ENCODE measurements at places on chromosomes 2 and 18. TPM values are rescaled to one million over a fixed set of nuclear protein-coding genes. Genes with fewer than 3 reads are reported as not detected.

Gene GAREM1
- 1.7 TPM for total RNA-seq

Gene SNTG2
- not detected for total RNA-seq

Gene HOXD3
- not detected for total RNA-seq

Gene STPG4
- 0.37 TPM for total RNA-seq

Gene LYG2
- total RNA-seq: not detected

DNA sequence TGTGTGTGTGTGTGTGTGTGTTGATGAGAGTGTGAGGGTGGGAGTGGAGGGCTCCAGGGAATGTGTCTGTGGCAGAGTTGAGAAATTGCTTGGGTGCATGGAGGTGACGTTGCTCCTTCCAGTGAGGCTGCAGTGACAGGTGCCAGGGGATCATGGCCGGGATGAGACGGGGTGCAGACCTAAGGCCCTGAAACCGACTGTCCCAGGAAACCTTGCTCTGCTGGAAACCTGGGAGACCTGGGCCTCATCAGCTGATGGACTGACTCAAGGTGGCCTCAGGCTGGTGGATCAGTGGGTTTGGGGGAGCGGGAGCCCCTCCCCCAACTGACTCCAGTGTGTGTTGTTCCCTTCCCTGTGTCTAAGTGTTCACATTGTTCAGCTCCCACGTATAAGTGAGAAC lies 56.6 kb downstream of the INHBB start:
- DNase-seq: peak; percentile 53

GRCh38 chr18:41464278-41464677 lies 490.8 kb upstream of the PIK3C3 start:
- DNase-seq: no peak

DNA sequence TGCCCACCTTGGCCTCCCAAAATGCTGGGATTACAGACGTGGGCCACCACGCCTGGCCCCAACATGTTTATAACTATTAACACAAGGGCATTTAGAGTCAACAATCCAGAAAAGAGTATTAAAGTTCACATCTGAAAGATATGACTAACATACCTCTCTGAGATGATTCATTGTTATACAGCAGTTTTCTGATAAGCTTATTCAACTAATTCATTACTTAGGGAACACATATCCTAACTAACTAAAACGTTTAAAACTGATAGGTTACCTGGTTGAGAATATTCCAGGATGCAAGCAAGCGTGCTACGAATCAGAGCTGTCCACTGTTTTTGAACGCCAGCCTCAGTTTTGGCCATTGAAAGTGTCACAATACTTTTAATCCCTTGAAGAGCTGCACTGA lies 34.0 kb upstream of the STRN start:
- no peak for DNase-seq

DNA sequence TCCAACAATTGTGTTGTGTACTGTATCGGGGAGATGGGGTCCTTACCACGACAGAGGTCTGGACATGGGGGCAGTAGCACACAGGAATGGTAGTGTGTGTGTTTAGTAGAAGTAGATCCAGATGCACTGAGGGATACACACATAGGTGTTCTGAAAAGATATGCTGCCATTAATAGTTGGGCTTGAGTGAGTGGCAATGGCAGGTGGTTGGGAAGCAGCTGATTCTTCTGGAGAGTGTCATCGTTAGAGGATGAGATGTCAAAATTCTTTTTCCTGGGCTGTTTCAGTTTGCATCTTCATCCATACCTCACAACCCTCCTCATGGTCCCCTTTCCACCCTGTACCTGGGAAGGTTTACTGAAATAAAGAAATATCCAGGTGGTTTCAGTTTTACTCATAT lies 66.6 kb downstream of the UGGT1 start:
- no peak for DNase-seq

GRCh38 chr2:231362555-231363184 lies 32.8 kb upstream of the B3GNT7 start:
- DNase-seq: no peak

DNA sequence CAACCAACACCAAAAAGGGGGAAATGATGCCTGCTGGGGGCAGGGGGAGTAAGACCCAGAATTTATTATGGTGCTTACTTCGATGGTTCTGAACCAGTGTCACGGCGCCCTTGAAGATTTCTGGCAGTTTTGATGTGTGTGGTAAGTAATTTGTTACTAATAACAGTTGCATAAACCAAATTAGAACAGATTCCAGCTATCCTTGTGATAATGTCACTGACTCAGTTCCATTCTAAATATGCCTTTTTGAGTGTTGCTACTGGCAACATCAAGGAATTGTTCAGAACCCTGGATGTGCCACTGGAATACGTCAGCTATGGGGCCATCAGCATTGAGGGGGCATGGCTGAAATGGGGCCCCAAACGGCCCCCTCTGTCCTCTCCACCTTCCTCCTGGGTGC lies 11.6 kb downstream of the SAG start:
- DNase-seq: no peak

All from osteocyte (in vitro differentiated cells).